ENCODE measurements at places on chromosomes 3 and 15.

DNA sequence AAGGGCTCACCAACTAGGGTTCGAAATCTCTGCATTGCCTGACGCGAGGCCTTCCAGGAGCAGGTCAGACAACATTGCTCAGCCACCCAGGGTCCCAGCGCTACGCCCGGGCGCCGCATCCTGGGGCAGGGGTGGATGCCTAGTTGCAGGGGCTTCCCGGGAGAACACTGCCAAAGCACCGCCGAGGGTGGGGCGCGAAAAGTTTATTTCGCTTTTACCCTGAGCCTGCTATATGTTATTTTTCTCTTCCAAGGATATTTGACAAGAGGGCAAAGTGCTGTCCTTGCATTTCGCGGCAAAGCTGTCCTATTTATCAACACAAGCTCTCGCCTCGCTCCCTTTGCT, 549 bp upstream of the SOX14 start:
- no peak for DNase-seq

- DNase-seq: no peak
These were observed 18.4 kb downstream of the KLF13 start for GRCh38 chr15:31344823-31345605.

GRCh38 chr15:99895956-99896311, 162.7 kb upstream of the LYSMD4 start:
- DNase-seq: no peak

GRCh38 chr3:113623324-113623723, 73.1 kb downstream of the USF3 start:
- no peak for DNase-seq

GRCh38 chr3:109939817-109940216, 602.5 kb upstream of the DPPA4 start:
- no peak for DNase-seq

DNA sequence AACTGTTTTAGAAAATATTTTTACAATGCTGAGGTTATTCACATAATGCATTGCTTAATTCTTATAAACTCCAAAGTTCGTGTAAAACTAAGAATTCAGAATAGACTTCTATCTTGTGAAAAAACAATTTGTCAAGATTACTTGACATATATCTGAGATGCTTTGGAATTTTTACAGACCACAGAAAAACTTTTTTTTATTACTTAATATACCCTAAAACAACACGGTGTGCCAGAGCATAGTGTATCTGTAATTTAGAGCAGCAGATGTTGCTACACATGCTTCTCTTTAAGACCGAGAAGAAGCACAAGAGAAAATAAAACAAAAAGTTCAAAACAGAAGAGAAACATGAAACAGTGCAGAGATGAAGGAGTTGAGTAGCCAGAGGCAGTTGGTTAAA, 26.4 kb downstream of the ASB7 start:
- no peak for DNase-seq

- no peak for DNase-seq
These were observed 9.3 kb downstream of the RBPMS2 start for GRCh38 chr15:64766058-64766457.

- DNase-seq: no peak
These were observed 529.7 kb upstream of the IL12A start for GRCh38 chr3:159458982-159459381.

Data from stimulated activated CD4-positive, alpha-beta T cell treated with anti-CD3 and anti-CD28 coated beads, TNF-alpha, amount 100 ng/mL, for 1 hour (primary cell).